ENCODE measurements at places on chromosomes 2 and 18.

- peak; percentile 88 for DNase-seq
Measured at GRCh38 chr2:6186332-6187151, 494.4 kb downstream of the SOX11 start.

DNA sequence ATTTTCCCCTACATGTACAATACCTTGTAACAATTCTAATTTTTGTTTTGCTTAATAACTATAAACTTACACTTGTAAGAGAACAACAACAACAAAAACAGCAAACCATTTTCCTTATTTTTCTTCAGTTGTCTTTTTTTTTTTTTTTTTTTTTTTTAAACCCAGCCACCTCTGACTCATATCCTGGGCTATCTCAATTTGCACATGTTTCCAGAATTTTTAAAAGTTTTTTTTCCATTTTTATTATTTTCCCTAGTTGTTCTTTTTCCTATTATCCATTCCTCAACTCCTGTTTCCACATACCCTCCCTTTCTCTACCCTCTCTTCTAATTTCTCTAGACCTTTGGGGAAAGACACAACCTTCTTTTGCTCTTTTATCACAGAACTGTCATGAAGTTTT, 112.5 kb downstream of the EFEMP1 start:
- no peak for DNase-seq

DNA sequence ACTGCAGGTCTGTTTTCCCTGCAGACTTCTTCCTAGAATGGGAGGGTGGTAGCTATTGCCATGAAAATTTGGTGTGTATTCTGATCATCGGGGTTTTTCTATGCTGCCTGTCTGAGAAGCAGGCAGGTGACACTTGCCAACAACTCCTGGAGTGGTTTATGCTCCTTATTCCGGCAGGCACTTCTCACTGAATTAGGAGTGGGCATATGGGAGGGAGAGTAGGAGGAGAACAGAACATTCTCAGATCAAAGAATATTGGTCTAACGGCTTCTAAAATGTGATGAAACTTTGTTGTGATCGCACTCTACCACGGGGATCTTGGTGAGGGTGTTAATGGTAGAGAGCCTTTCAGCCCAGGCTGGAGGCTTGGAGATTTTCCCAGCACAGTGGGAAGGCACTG, 480.8 kb downstream of the PLCL1 start:
- DNase-seq: no peak

- DNase-seq: peak; percentile 46
Measured at GRCh38 chr2:36427790-36428243, 72.2 kb downstream of the CRIM1 start.

GRCh38 chr2:126936219-126936723, 37.6 kb downstream of the TEX51 start:
- no peak for DNase-seq

Data from fibroblast of skin of right biceps (primary cell).